ENCODE measurements at places on chromosomes 5 and 9.

GRCh38 chr5:16983022-16983639 is 47.0 kb upstream of the MYO10 start:
- no peaks in the 10 kb centered on the region for H3K27me3 ChIP-seq
- DNase-seq, result no peak
- H3K27ac ChIP-seq, result no peak overlapping the region
- H3K36me3 ChIP-seq, result no peaks in the 10 kb centered on the region
- H3K4me1 ChIP-seq, result no peaks in the 10 kb centered on the region
- H3K4me3 ChIP-seq, result no peak overlapping the region

- H3K4me3 ChIP-seq, result no peak overlapping the region
- peaks cover 18% of the 10 kb centered on the region for H3K4me1 ChIP-seq
- no peaks in the 10 kb centered on the region for H3K36me3 ChIP-seq
- no peaks in the 10 kb centered on the region for H3K27me3 ChIP-seq
- no peak overlapping the region for H3K27ac ChIP-seq
Observed at GRCh38 chr9:127392976-127393375, 4.0 kb upstream of the SLC2A8 start.

- no peak overlapping the region for H3K4me3 ChIP-seq
- H3K27ac ChIP-seq, result no peak overlapping the region
- H3K36me3 ChIP-seq, result no peaks in the 10 kb centered on the region
- peaks cover 21% of the 10 kb centered on the region for H3K4me1 ChIP-seq
Observed at GRCh38 chr5:160293901-160294561, 18.3 kb downstream of the CCNJL start.

DNA sequence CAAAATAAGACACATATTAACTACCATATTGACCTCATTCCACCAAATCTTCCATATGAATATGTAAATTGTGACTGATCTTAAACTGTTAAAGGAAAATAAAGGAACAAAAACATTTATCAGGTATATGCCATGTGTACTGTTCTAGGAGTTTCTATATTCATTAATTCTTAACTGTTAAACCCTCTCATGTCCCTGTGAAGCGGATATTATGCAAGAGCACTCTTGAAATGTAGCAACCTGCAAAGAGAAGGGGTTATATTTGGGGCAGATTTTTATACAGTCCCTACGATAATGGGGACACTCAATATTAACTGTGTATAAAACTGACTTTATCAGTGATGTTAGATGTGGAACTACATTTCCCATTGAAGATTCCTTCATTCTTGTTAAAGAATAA is 184.9 kb upstream of the OR13F1 start:
- H3K27me3 ChIP-seq, result no peaks in the 10 kb centered on the region
- no peak overlapping the region for H3K27ac ChIP-seq
- H3K4me3 ChIP-seq, result no peak overlapping the region
- H3K36me3 ChIP-seq, result no peaks in the 10 kb centered on the region

DNA sequence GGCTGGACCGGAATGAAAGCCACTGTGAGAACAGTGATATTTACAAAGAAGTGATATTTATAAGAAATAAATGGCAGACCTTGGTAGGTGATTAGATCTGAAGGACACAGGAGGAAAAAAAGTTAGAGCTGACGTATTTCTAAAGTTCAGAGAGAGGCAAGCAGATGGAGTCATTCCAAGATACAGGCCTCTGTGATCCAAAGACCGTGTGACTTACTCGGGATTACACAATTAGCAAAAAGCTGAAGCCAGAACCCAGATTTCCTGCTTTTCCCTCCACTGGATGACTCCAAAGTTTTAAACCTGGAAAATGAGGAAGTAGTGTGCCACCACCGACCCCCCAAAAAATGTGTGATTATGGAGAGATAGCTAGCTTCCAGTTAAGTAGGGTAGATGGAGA is 3.1 kb upstream of the DOCK8 start:
- no peak for DNase-seq
- H3K27ac ChIP-seq, result no peak overlapping the region
- H3K27me3 ChIP-seq, result no peaks in the 10 kb centered on the region
- no peak overlapping the region for H3K4me3 ChIP-seq
- peaks cover 3% of the 10 kb centered on the region for H3K4me1 ChIP-seq

DNA sequence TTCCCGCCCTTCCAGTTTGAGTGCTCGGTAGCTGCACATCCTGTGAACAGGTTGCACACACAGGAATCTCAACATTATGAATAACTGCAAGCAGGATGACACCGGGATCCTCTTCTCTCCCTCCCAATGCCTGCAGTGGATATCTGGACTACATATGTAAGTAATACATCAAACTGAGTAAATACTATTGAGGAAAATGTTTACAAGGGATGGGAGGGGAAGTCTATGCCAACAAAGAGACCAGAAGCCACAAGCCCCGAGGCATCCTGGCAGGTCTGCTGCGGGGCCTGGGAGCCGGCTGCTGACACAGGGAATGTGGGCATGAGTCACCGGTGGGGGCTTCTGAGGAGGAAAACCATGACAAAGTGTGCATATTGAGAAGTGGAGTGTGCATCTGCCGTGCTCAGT is 8.6 kb upstream of the ANKRD33B start:
- no peaks in the 10 kb centered on the region for H3K27me3 ChIP-seq
- DNase-seq, result peak; percentile 26
- no peak overlapping the region for H3K4me3 ChIP-seq
- no peaks in the 10 kb centered on the region for H3K36me3 ChIP-seq

GRCh38 chr9:125161284-125161918 is 18.1 kb upstream of the SCAI start:
- no peak overlapping the region for H3K4me3 ChIP-seq
- H3K27ac ChIP-seq, result no peak overlapping the region
- H3K27me3 ChIP-seq, result no peaks in the 10 kb centered on the region
- peaks cover 3% of the 10 kb centered on the region for H3K4me1 ChIP-seq
- DNase-seq, result no peak

- no peaks in the 10 kb centered on the region for H3K4me1 ChIP-seq
- no peak overlapping the region for H3K4me3 ChIP-seq
- DNase-seq, result no peak
- no peaks in the 10 kb centered on the region for H3K36me3 ChIP-seq
Observed at GRCh38 chr5:157252711-157253465, 13.0 kb upstream of the CYFIP2 start.

DNA sequence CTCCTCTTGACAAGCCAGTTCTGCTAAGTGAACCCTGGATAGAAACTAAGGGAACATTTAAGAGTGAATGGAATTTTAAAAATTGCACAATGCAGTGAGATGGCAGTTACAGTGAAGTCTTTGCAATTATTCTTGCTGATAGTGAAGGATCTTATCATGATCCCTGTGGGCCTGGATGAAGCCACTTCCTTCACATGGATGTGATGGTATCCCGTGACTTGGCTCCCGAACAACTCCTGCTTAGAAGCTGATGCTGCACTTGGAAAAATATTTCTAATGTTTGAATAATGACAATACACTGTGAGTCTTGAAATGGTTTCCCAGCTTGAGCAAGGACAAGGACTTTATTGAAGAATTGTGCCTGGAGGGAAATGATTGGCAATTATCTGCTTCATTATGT is 49.2 kb upstream of the NTRK2 start:
- no peak for DNase-seq
- no peaks in the 10 kb centered on the region for H3K4me1 ChIP-seq
- no peaks in the 10 kb centered on the region for H3K27me3 ChIP-seq
- no peak overlapping the region for H3K4me3 ChIP-seq
- H3K27ac ChIP-seq, result no peak overlapping the region

GRCh38 chr9:28004900-28005299 is 431.6 kb upstream of the C9orf72 start:
- no peaks in the 10 kb centered on the region for H3K27me3 ChIP-seq
- no peaks in the 10 kb centered on the region for H3K36me3 ChIP-seq
- no peaks in the 10 kb centered on the region for H3K4me1 ChIP-seq
- H3K4me3 ChIP-seq, result no peak overlapping the region

DNA sequence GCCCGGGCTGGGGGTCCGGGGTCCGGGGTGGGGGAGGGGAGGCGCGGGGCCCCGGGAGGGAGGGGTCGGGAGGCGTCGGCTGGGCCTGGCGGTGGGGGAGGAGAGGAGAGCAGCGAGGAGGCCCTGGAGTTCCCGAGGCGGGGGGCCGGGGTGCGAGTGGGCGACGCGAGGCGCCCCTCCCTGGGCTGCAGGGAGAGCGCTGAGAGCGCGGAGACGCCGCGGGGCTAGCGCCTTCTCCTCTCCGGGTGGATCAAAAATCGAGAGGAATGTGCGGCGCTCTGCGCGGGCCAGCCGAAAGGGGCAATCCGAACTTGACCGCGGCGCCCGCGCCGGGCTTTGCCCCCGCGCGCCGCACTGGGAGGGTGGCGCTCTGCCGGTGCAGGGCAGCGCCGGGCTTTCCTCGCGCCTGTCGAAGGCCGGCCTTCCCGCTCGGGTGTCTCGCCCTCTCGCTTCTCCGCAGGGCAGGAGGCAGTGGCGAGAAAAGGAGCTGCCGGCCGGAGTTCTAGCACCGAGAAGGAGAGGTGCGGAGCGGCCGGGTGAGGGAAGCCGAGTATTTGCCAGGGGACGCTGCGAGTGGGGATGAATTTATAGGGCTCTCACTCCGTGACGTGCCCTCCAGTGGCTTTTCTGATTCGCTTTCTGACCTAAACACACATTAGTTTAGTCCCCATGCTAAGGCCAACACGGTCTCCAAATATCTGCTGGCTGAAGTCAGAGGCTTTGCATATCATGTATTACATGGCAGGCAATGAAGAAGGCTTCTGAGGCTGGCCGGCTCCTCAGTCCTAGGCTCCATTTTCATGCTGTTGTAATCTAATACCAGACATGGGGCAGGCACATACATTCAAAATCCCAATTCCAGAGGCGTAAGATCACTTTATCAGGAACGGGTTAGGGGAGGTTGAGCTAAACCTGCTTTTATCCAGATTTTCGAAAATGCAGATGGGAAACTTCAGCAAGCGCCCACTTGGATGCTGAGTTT is 503 bp upstream of the GDNF start:
- no peaks in the 10 kb centered on the region for H3K27me3 ChIP-seq
- H3K36me3 ChIP-seq, result no peaks in the 10 kb centered on the region
- peak overlapping the region; percentile 55 for H3K4me3 ChIP-seq
- peaks cover 20% of the 10 kb centered on the region for H3K4me1 ChIP-seq

DNA sequence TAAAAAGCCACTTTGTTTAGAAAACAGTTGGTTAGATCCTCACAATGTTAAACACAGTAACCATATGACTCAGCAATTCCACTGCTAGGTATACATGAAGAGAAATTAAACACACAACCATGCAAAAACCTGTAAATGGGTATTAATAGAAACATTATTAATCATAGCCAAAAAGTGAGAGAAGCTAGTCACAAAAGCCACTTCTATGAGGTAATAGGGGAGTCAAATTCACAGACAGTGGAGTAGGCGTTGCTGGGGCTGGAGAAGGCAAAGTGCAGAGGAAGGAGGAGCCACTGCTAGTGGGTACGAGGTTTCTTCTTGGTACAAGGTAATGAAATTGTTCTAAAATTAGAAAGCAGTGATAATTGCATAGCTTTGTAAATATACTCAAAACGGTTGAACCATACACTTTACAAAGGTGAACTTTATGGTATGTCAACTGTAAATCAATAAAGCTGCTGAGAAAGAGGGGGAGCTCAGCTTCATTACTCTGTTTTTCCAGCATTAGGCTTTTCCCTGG is 364.4 kb downstream of the GADD45G start:
- H3K27ac ChIP-seq, result no peak overlapping the region
- DNase-seq, result no peak
- no peaks in the 10 kb centered on the region for H3K27me3 ChIP-seq
- H3K4me3 ChIP-seq, result no peak overlapping the region
- H3K36me3 ChIP-seq, result no peaks in the 10 kb centered on the region

GRCh38 chr9:123542435-123543225 is 186.6 kb downstream of the CRB2 start:
- no peak for DNase-seq
- H3K27me3 ChIP-seq, result no peaks in the 10 kb centered on the region
- H3K4me1 ChIP-seq, result no peaks in the 10 kb centered on the region
- H3K4me3 ChIP-seq, result no peak overlapping the region
- H3K27ac ChIP-seq, result no peak overlapping the region
- no peaks in the 10 kb centered on the region for H3K36me3 ChIP-seq

- H3K36me3 ChIP-seq, result no peaks in the 10 kb centered on the region
- no peak overlapping the region for H3K4me3 ChIP-seq
- H3K27ac ChIP-seq, result no peak overlapping the region
- H3K4me1 ChIP-seq, result no peaks in the 10 kb centered on the region
Observed at GRCh38 chr5:89106480-89106879, 223.5 kb upstream of the MEF2C start.

DNA sequence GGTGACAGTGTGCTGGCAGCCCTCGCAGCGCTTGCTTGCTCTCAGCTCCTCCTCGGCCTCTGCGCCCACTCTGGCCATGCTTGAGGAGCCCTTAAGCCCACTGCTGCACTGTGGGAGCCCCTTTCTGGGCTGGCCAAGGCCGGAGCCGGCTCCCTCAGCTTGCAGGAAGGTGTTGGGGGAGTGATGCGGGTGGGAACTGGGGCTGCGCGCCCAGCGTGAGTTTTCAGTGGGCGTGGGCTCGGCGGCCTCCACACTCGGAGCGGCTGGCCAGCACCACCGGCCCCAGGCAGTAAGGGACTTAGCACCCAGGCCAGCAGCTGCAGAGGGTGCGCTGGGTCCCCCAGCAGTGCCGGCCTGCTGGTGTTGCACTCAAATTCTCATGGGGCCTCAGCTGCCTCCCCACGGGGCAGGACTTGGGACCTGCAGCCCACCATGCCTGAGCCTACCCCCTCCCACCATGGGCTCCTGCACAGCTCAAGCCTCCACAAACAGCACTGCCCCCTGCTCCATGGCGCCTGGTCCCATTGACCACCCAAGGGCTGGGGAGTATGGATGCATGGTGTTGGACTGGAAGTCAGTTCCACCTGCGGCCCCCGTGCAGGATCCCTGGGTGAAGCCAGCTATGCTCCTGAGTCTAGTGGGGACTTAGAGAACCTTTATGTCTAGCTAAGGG is 223.1 kb upstream of the PTPRD start:
- no peak overlapping the region for H3K4me3 ChIP-seq
- H3K4me1 ChIP-seq, result no peaks in the 10 kb centered on the region
- no peak for DNase-seq
- no peaks in the 10 kb centered on the region for H3K27me3 ChIP-seq
- no peak overlapping the region for H3K27ac ChIP-seq

Data from keratinocyte (primary cell).